Aorta (tissue), 5 donors: ENCODE measurements at places on chromosomes 7 and 10. TPM values are rescaled to one million over a fixed set of nuclear protein-coding genes. Genes with fewer than 3 reads are reported as not detected.
A peak's percentile ranks its signal among the peaks of the same experiment; 100 is the strongest.

DNA sequence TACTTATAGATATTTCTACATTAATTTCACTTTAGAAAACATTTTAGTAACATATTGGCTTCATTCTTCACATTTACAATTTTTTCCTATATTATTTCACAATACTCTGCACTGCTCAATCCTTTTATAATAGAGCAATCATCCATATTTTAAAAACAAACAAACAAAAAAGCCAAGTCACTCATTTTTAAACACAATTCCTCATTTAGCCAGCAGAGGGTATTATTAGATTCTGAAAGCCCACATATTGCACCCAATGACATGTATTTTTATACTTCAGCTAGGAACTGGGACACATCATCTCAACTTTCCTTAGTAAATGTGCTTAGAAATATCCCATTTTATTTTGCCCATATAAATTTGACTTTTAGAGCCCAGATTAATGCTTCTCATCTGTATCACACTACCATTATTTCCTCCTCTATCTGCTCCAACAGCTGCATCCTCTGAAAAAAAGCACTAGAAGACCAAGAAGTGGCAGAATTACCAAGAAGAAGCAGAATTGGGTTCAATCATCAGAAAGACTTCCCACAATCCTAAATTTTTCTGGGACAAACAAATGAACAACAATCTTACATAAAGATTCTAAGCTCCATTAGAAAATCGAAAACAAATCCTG is 29.5 kb downstream of the CTNNA3 start:
- no peak for DNase-seq

- DNase-seq: peak; percentile 82
Observed at GRCh38 chr10:93991596-93992284, 2.0 kb upstream of the PLCE1 start.

- DNase-seq: peak; percentile 87
Observed at GRCh38 chr7:148527717-148528168, 62.8 kb upstream of the C7orf33 start.

GRCh38 chr7:80649011-80649410 is 10.6 kb downstream of the CD36 start:
- no peak for DNase-seq

DNA sequence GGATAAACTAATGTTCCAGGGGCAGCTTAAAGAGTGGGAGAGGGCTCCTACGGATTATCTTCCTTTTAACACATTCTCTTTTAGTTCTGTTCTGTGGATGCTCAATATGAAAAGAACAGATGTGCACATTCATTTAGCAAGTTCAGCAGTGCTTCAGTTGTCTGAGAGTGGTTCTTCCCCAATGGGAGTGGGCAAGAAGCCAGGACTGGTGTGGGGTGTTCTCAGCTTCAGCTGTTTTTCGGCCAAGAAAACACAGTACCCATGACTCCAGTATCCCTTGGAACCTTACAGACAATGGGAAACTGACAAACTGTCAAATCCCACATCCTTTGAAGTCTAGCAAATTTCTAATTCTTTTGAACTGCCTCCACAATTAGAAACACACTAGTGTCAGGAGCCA is 71.5 kb upstream of the LRRC17 start:
- no peak for DNase-seq

DNA sequence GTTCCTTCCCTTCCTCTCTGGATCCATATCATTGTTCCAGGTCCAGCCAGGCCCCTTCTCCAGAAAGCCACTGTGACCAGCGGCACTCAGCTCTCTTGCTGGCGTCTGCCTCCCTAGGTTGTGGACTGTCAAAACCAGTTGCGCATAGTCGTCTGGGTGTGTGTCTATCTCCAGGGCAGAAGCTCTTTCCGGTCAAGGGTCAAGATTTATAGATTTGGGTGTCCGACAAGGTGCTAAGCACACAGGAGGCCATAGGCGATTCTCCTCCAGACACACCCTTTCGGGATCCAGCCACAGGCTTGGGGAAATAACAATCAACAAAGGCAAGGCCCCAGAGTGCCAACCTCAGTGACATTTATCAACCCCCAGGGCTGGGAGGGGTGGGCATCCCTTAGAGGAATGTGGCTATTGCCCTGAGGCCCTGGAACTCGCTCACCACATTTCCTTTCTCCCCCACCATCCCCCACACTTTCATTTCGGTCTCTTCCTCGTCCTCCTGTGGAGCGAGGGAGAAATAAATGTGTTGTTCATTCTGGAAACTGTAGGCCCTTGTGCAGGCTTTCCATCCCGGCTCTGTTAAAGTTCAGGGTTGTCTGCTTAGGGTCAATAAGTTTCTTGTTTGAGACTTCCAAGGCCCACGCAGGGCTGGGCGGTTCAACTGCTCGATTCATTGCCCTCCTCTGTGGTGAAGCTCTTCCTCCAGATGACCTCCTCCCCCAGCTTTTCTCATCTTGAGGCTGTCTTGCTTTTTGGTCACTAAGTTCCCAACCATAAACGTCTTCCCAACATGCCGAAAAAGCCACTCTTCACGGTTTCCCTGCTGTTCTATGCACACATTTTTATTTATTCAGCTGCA is 57.9 kb downstream of the AFAP1L2 start:
- no peak for DNase-seq

DNA sequence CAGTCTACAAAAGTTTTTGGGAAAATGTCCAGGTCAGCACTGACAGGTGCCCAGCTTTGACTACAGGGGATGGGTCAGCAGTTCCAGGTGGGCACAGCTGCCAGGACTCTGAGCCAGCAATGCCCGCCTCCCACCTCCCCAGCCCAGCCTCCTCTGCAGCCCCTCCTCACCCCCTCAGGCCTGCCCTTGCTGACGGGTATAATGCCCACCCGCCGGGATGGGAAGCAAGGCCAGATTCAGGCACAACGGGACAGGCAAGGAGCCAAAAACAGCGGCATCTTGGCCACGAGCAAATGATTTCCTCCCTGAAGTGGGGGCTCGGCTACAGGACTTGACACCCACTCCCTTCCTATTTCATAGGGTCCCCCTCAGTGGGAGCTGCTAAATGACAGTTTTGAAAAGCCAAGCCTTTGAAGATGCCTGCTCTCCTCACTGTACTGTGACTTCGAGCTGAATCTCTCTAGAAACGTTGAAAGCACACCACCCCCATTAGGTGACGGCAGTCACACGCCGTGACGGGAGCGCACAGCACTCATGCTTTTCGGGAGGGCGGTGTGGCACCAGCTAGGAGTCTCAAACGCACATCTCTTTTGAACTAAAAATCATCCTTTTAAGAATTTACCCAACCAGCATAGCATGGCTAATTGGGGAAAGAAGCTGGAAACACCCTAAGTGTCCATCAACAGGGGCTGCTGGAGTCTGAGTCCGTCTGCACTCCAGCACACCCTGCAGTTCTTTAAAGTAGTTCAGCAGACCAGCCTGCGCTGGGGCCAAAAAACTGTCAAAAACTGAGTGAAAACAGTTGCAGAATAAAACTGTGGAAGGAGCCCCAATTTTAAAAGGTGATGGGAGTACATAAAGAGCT is 29.6 kb downstream of the MAD1L1 start:
- DNase-seq: no peak

- no peak for DNase-seq
Observed at GRCh38 chr10:75186310-75186709, 24.3 kb upstream of the VDAC2 start.

DNA sequence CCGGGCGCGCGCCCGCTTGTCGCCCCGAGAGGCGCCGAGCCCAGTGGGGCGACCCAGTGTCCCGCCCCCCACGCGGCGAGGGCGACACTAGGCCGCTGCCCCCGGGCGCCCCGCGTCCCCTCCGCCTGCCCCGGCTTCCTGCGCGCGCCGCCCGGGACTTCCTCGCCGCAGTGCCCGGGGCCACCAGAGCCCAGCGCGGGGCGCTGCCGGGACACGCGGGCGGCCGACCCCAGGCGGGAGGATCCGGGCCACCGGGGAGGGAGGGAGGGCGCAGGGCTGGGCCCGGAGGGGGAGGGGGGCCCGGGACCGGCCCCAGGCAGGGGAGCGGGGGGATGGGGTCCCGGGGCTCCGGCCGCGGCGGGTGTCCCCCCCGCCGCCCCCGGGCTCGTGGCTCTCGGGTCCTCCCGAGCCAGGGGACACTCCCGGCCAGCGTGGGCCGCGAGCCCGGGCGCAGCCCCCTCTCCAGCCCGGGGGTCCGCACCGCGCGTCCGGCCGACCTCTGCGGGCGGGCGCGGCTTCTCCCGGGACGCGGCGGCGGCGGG is 435 bp upstream of the PWWP2B start:
- DNase-seq: peak; percentile 90

DNA sequence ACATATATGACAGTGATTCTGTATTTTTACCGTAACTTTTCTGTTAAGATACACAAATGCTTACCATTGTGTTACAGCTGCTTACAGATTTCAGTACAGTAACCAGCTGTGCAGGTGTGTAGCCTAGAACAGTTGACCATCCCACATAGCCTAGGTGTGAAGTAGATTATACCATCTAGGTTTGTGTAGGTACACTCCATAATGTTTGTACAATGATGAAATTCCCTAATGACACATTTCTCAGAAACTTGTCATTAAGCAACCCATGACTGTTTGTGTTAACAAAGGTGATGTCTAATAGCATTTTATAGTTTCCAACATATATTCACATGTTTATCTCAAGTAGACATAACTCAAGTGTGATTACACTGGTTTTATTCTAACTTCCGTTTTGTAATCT is 218.5 kb downstream of the PLXDC2 start:
- DNase-seq: no peak

GRCh38 chr10:71382757-71383156 is 14.0 kb upstream of the CDH23 start:
- no peak for DNase-seq

DNA sequence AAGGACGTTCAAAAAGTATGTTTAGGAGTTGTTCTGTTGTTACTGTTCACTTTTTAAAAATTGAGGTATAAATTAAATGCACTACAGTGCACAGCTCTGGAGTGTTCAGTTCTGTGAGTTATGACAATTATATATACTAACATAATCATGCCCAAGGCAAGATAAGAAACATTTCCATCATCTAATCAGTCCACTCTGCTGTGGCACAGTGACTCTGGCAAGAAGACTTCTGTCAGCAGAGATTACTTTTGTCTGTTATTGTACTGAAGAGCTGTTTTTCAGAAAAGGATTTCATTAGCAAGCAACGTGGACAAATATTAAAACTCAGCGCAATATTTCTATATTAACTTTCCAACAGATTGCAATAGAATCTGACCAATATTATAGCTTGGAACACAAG is 32.0 kb downstream of the ICA1 start:
- DNase-seq: no peak

GRCh38 chr10:86536294-86536861 is 14.8 kb upstream of the WAPL start:
- DNase-seq: no peak

DNA sequence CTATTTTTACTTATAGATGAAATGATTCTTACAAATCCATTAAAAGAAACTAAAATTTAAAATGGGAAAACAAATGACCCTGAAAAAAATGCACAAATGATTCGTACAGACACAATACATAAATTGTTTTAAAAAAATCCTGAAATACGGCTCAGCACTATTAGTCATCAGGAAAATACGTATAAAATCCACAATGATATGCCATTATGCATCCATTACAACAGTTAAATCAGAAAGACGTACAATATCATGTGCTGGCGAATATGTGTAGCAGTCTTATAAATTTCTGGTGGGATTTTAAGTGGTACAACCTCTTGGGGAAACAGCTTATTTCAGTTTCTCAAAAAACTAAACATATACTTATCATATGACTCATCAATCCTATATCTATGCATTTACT is 600.1 kb upstream of the STEAP1 start:
- no peak for DNase-seq

GRCh38 chr10:101840741-101841453 is 2.7 kb downstream of the KCNIP2 start:
- DNase-seq: peak; percentile 94

DNA sequence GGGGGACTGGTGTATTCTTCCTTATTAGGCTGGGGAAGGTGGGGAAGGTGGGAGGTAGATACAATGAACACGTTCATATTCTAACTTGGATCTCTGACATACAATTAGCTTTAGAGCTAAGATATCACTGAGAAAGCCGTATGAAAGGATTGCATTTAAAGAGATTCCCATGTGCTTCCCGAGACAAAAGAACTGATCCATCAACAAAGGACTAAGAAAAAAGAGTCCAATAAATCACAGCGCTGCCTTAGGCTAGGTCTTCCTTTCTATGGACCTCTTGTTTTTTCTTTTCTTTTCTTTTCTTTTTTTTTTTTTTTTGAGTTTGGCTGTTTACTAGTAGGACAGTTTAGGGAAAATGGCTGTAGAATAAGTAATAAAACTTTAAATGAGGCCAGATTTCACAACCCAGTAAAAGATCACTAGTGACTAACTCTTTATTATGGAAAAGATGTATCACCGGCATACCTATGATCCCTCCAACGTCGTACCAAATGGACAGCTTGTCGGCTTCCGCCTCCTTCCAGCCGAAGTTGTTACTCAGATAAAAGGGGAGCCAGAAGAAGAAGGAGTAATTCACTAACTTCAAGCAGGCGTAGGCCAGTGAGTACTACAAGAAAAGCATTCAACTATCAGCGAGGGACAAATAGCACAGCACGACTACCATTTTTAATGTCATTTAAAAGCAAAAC is 50.0 kb downstream of the SLC37A3 start:
- no peak for DNase-seq

DNA sequence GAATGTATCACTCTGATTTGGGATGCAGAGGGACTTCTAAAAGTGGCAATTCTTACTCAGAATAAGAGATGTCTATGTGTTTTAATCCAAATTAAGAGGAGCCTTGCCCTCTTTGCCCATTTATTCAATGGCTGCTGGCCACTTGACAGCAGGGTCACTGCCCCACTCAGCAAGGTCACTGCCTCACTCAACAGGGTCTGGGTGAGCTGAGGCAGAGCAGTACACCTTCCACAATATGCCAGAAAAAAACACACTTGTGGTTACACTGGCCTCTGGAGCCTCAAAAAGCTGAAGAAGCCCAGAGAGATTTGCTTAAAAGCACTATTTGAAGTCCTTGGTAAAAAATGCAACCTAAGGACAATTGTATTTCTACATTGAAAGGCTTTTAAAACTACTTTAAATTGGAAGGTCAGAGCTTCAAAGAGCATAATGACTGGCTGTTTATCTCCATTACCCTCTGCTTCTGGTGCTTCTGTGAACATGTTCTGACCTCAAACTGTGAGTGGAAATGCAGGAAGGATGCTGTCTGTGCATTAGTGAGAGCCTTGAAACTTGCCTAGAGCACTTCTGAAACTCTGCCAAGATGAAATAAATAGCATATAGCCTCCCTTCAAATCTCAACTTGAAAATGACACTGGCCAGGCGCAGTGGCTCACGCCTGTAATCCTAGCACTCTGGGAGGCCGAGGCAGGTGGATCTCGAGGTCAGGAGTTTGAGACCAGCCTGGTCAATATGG is 35.1 kb upstream of the WIPF3 start:
- no peak for DNase-seq

- DNase-seq: peak; percentile 58
Observed at GRCh38 chr10:75617485-75618155, 186.2 kb downstream of the LRMDA start.

KCP gene
- total RNA-seq: 2.1 TPM

C10orf143 gene
- 3.2 TPM for total RNA-seq

AS3MT gene
- total RNA-seq: 1.2 TPM

GPNMB gene
- total RNA-seq: 129 TPM

WASL gene
- 48.2 TPM for total RNA-seq

ARHGEF35 gene
- 9.8 TPM for total RNA-seq

TCAF1 gene
- total RNA-seq: 58.6 TPM

ODAD2 gene
- total RNA-seq: 1.3 TPM

KDM7A gene
- total RNA-seq: 24.9 TPM

CFAP69 gene
- total RNA-seq: 11.4 TPM

CAMK2B gene
- 2.4 TPM for total RNA-seq

OPALIN gene
- not detected for total RNA-seq

EGR2 gene
- 23.0 TPM for total RNA-seq
